A673 (cell line): ENCODE measurements at places on chromosomes 13 and 19. TPM values are rescaled to one million over a fixed set of nuclear protein-coding genes. Genes with fewer than 3 reads are reported as not detected.
A peak's percentile ranks its signal among the peaks of the same experiment; 100 is the strongest.

GRCh38 chr19:14563590-14563926, 8.3 kb downstream of the NDUFB7 start:
- DNase-seq: no peak

DNA sequence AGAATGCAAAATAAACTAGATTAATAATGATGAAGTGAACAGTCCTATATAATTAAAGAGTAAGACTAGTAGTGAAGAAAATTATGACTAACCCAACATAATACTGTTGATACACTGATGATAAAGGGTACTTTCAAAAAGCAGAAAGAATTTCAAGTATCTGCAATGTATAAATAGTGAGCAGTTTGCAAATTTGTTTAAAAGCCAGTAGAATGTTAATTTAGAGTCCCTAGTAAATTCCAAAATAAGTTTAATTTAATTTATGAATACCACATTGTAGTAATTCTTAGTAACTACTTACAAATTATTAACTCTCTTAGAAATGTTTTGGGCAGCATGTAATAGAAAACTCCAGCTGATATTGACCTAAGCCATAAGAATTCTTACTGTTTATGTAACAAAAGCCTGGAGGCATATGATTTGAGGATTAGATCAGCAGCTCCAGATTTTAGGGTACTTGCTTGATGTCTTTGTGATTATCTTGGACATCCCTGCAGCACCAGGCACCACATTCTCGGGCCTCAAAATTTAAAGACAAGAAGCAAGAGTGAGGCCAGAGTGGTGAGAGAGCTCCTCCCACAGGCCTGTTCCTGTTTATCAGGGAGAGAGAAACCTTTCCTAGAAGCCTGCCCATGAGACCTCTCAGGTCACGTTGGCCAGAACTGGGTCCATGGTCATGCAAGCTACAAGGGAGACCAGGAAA, 67.6 kb upstream of the TDRD3 start:
- DNase-seq: peak; percentile 93

DNA sequence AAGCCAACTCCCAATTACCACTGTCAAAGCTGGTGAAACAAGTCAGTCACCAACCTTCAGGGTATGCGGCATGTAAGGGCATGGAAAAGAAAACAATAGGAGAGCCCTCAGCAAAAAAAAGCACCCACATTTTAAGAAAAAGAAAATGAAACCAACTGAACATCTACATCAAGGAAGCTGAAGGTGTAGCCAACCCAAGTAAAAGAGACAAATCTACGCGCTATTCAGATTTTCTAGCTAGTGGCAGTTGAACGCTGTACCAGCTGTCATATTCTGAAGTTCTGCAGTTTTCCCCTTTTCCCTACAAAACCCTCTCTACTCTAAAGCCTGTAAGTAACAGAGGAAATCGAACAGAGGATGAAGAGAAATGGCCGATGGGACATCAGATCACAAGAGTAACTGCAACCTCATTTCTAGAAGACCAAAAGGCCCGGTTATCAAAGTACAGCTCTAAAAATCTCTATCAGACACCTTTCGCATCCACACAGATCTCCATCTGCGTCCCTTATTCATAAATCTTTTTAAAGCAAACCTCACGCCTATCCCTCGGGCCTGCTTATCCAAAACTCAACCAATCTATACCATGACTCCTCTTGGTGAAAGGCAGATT, 1.4 kb downstream of the MYCBP2 start:
- no peak for DNase-seq

GRCh38 chr13:103810026-103810425, 743.8 kb upstream of the SLC10A2 start:
- DNase-seq: no peak

DNA sequence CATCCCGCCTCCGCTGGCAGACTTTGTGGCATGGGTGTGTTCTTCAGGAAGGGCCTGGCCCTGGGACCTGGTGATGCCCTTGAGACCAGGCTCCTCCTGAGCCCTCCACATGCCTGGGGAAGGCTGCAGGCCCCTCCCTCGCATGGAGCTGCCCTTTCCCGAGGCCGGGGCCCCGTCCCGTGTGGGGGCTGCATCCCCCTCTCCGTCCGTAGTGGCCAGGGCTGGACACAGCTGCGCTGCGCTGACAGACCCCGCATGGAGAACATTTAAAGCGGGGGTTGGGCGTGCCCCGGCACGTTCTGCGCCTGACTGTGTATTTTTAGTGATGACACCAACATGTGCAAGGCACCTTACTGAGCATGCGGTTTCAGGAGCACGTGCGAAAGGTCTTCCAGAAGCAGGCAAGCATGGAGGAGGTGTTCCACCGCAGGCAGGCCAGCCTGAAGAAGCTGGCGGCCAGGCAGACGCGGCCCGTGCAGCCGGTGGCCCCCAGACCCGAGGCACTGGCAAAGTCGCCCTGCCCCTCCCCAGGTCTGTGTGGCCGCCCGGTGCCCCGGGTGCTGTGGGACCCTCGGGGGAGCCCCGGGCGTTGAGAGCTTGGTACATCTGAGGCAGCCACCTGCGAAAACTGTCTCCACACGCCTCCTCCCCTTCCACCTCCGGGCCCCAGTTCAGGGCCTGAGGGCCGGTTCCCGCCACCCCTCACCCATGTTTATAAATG, 28.8 kb upstream of the F7 start:
- DNase-seq: no peak

The C1QTNF9B gene
- total RNA-seq: not detected in 2 replicates

The ZNF841 gene
- 15.7 and 16.7 TPM in 2 replicates for total RNA-seq

The CPT1C gene
- total RNA-seq: 23.3 and 30.0 TPM in 2 replicates

The EFNB2 gene
- total RNA-seq: 2.2 and 5.2 TPM in 2 replicates

The LILRB4 gene
- not detected in 2 replicates for total RNA-seq

The APOC1 gene
- total RNA-seq: 2.3 and 5.5 TPM in 2 replicates
